ENCODE measurements at places on chromosomes 4 and X. TPM values are rescaled to one million over a fixed set of nuclear protein-coding genes. Genes with fewer than 3 reads are reported as not detected.
A peak's percentile ranks its signal among the peaks of the same experiment; 100 is the strongest.

- no peaks in the 10 kb centered on the region for H3K36me3 ChIP-seq
- H3K4me3 ChIP-seq: no peak overlapping the region
- no peak for DNase-seq
These were observed 37.7 kb upstream of the TET2 start for GRCh38 chr4:105108971-105109370.

DNA sequence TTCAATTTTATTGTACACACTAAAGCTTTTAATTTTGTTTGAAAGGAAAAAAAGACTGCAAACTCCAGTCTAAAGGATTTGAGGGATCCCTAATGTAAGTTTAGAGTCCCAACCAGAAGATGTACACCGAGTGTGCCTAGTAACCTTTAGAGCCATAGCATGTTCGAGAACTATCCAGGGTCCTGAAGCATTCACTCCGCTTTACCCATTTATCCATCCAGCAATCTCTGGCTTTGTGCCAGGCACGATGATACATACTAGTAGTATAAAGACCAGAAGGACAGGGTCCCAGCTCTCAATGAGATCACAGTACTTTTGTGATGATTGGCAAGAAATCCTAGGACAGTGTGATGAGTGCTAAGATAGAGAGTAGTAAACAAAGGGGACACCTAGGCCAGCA, 168.7 kb downstream of the STK32B start:
- H3K27me3 ChIP-seq: no peaks in the 10 kb centered on the region
- no peaks in the 10 kb centered on the region for H3K36me3 ChIP-seq
- no peak overlapping the region for H3K27ac ChIP-seq
- no peaks in the 10 kb centered on the region for H3K4me1 ChIP-seq

DNA sequence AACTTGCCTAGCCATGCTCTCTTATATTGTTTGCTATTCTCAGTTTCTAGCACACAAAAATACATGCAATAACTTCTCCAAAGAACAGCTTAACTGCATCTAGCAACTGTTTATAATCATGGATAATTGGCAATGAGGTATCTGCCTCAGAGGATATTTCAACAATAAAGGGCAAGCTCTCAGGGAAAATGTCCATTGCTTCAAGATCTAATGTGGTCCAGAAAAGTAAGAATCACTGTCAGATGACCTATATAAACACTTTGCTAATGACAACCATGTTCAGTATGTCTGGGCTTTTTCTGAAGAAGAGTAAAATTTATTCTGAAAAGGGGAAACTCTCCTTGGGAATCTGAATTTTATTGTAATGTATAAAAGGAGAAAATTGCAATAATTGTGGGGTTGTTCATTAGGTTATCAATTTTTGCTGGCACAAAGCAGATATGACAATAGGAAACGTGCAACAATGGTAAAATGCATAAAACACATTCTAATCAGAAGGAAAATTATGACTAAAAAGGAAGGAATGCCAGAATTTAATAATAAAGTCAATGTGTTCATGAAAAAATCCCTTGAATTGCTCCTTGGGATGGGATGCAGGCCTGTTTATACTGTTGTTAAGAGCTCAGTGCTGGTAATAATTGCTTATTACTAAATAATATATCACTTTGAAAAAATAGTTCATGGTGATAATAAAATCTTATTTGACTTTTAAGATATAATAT, 90.3 kb downstream of the ANTXR2 start:
- H3K4me1 ChIP-seq: no peaks in the 10 kb centered on the region
- H3K27me3 ChIP-seq: no peaks in the 10 kb centered on the region
- no peak overlapping the region for H3K27ac ChIP-seq
- H3K36me3 ChIP-seq: no peaks in the 10 kb centered on the region
- no peak for DNase-seq

- peak overlapping the region; percentile 68 for H3K27ac ChIP-seq
- H3K4me1 ChIP-seq: no peaks in the 10 kb centered on the region
- H3K4me3 ChIP-seq: peak overlapping the region; percentile 64
- no peaks in the 10 kb centered on the region for H3K36me3 ChIP-seq
These were observed 1.0 kb downstream of the SLITRK4 start for GRCh38 chrX:143634663-143635455.

GRCh38 chr4:184356366-184356765, 118.0 kb downstream of the IRF2 start:
- peaks cover 9% of the 10 kb centered on the region for H3K4me1 ChIP-seq
- DNase-seq: no peak
- H3K36me3 ChIP-seq: no peaks in the 10 kb centered on the region
- H3K27ac ChIP-seq: peak overlapping the region; percentile 44

GRCh38 chr4:108336076-108336475, 167.3 kb upstream of the LEF1 start:
- DNase-seq: no peak
- H3K27me3 ChIP-seq: no peaks in the 10 kb centered on the region
- H3K4me3 ChIP-seq: no peak overlapping the region
- no peaks in the 10 kb centered on the region for H3K36me3 ChIP-seq

- no peaks in the 10 kb centered on the region for H3K36me3 ChIP-seq
- no peak overlapping the region for H3K27ac ChIP-seq
- H3K27me3 ChIP-seq: no peaks in the 10 kb centered on the region
- no peaks in the 10 kb centered on the region for H3K4me1 ChIP-seq
These were observed 56.7 kb upstream of the FGFBP2 start for GRCh38 chr4:16019649-16020048.

GRCh38 chrX:50626432-50626831, 155.8 kb upstream of the DGKK start:
- no peak for DNase-seq
- no peaks in the 10 kb centered on the region for H3K36me3 ChIP-seq
- no peaks in the 10 kb centered on the region for H3K27me3 ChIP-seq

GRCh38 chr4:1852904-1853623, 2.9 kb downstream of the LETM1 start:
- no peaks in the 10 kb centered on the region for H3K27me3 ChIP-seq
- no peak overlapping the region for H3K27ac ChIP-seq
- no peak overlapping the region for H3K4me3 ChIP-seq
- peaks cover 36% of the 10 kb centered on the region for H3K4me1 ChIP-seq

GRCh38 chr4:186624951-186625350, 69.6 kb upstream of the MTNR1A start:
- no peaks in the 10 kb centered on the region for H3K4me1 ChIP-seq
- no peaks in the 10 kb centered on the region for H3K27me3 ChIP-seq
- H3K4me3 ChIP-seq: no peak overlapping the region
- peaks cover 13% of the 10 kb centered on the region for H3K36me3 ChIP-seq
- DNase-seq: no peak

- no peak overlapping the region for H3K4me3 ChIP-seq
- DNase-seq: no peak
- no peak overlapping the region for H3K27ac ChIP-seq
- H3K4me1 ChIP-seq: no peaks in the 10 kb centered on the region
These were observed 1757.8 kb upstream of the TENM3 start for GRCh38 chr4:180485407-180485806.

GRCh38 chr4:21888195-21888976, 60.2 kb downstream of the KCNIP4 start:
- H3K36me3 ChIP-seq: no peaks in the 10 kb centered on the region
- no peaks in the 10 kb centered on the region for H3K4me1 ChIP-seq
- H3K27ac ChIP-seq: no peak overlapping the region
- DNase-seq: no peak

DNA sequence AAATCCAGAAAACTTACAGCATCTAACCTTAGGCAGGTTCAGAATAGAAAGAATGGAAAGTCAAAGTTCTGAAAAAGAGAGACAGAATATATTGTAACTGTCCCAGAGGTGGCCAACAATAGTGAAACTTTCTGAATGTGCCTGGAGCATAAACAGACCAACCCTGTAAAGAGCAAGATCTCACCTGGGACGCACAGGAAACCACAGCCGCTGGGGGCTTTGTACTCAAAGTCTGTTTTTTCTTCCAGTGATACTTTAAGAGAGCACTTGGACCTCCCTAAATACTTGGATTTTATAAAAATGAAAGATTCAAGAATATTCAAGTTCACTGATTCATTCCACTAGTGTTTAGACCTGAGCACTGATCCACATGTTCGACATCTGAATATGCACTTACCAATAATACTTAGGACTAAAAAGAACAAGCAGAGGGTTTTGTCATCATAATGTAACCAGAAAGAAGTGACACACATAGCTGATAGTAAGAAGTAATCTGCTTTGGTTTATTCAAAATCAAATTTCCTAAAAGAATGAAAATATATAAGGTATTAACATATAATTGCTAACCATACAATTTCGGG, 35.3 kb downstream of the ARAP2 start:
- no peak overlapping the region for H3K27ac ChIP-seq
- DNase-seq: no peak
- H3K4me1 ChIP-seq: no peaks in the 10 kb centered on the region
- H3K36me3 ChIP-seq: no peaks in the 10 kb centered on the region

DNA sequence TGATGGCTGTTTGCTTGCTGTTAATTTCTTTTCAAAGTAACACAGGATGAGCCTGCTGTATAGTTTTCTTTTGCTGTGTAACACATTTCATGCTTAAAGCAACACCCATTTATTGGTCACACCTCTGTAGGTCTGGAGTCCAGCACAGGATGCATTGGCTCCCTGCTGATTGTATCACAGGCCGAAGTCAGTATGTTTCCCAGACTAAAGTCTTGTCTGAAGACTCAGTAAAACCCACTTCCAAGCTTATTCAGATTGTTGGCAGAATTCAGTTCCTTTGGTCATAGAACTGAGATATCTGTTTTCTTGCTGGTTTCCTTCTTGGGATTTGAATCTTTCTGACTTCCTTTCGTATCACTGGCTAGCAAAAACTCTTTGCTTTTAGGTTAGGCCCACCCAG, 54.3 kb downstream of the LRP2BP start:
- no peak overlapping the region for H3K27ac ChIP-seq
- H3K4me3 ChIP-seq: no peak overlapping the region
- no peaks in the 10 kb centered on the region for H3K27me3 ChIP-seq
- peaks cover 28% of the 10 kb centered on the region for H3K36me3 ChIP-seq
- no peaks in the 10 kb centered on the region for H3K4me1 ChIP-seq

DNA sequence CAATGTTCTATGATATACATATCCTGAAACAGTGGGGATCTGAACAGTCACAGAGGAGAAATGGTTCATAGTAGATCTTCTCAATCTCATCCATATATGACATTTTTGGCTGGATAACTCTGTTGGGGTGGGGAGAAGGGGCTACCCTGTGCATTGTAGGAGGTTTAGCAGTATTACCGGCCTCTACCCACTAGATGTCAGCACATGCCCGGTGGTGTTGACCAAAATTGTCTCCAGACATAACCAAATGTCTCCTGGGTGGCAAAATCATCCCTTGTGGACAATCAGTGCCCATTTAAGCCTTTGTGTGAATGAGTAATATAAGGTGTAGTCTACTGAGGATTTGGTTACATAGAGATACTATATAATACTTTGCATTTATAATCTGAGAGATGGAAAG, 89.9 kb downstream of the PLS3 start:
- no peaks in the 10 kb centered on the region for H3K27me3 ChIP-seq
- H3K4me3 ChIP-seq: no peak overlapping the region
- no peaks in the 10 kb centered on the region for H3K36me3 ChIP-seq
- no peaks in the 10 kb centered on the region for H3K4me1 ChIP-seq

- H3K4me1 ChIP-seq: no peaks in the 10 kb centered on the region
- no peak overlapping the region for H3K27ac ChIP-seq
- no peaks in the 10 kb centered on the region for H3K36me3 ChIP-seq
- H3K27me3 ChIP-seq: peaks cover 3% of the 10 kb centered on the region
These were observed 56.0 kb downstream of the VGLL1 start for GRCh38 chrX:136588036-136588435.

- H3K27ac ChIP-seq: no peak overlapping the region
- no peak overlapping the region for H3K4me3 ChIP-seq
- no peaks in the 10 kb centered on the region for H3K36me3 ChIP-seq
These were observed 293.5 kb downstream of the ZNF674 start for GRCh38 chrX:46251755-46252154.

DNA sequence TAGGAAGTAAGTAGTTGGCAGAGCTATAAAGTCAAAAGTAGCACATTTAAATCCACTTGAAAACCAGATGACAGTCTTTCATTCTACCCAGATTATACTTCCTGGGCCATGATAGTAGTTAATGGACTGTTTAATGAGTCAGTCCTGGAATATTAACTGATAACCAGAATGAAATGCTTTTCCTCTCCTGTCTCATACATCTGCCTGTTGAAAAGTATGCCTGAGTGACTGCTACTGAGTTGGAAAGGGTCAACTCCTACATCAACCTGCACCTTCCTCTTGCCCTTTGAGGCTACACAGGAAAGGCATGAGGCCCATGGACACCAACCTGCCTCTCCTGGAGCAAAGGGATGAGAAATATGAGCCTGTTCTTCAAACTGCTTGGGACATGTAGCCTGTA, 36.0 kb upstream of the COX7B2 start:
- H3K27ac ChIP-seq: no peak overlapping the region
- H3K4me1 ChIP-seq: no peaks in the 10 kb centered on the region
- DNase-seq: no peak
- H3K36me3 ChIP-seq: no peaks in the 10 kb centered on the region
- no peak overlapping the region for H3K4me3 ChIP-seq

GRCh38 chr4:137677863-137678262, 145.6 kb upstream of the PCDH18 start:
- H3K4me3 ChIP-seq: no peak overlapping the region
- no peak for DNase-seq
- H3K27me3 ChIP-seq: no peaks in the 10 kb centered on the region

GRCh38 chr4:153114771-153115321, 89.4 kb upstream of the TRIM2 start:
- H3K4me1 ChIP-seq: peaks cover 3% of the 10 kb centered on the region
- H3K4me3 ChIP-seq: no peak overlapping the region
- no peak overlapping the region for H3K27ac ChIP-seq
- H3K27me3 ChIP-seq: no peaks in the 10 kb centered on the region

DNA sequence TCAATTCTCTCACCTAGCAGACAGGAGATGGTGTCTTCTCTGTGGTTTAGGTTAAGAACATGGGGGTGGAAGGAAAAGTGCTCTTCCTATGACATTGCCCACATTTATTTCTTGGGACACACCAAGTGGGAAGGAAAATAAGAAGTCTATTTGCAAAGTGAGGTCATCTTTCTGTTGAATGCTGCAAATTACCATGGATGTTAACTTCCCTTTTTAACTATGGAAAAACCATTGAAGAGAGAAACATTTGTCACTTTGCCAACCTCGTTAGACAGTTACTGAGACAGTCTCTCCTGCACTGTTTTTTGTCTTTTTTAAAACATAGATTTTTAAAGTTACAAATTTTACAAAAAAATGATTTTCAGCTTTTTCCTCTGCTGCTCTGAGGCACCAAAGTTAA, 72.8 kb upstream of the BEND4 start:
- H3K36me3 ChIP-seq: no peaks in the 10 kb centered on the region
- no peak overlapping the region for H3K27ac ChIP-seq
- H3K4me1 ChIP-seq: no peaks in the 10 kb centered on the region
- no peak overlapping the region for H3K4me3 ChIP-seq

DNA sequence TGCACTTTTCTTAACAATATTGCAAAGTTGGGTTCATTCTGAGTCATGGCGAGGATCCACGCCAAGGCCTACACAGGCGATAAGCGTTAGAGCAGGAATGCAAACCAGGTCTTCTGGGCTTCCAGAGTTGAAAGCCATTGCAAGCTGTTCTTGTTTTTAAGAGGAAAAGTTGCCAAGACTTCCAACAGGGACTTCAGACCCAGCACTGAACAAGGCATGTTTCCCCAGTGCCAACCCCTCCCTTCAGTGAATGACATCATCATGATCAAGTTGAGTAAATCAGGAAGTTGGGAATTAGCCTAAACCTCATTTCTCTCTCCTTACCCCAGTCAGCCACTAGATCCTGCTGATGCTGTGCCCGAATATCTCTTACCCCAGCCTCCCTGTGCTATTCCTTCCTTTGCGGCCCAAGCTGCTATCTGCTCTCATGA, 355.1 kb downstream of the HS3ST1 start:
- H3K4me1 ChIP-seq: no peaks in the 10 kb centered on the region
- peak; percentile 50 for DNase-seq
- H3K4me3 ChIP-seq: no peak overlapping the region
- H3K36me3 ChIP-seq: no peaks in the 10 kb centered on the region

The TKTL2 gene
- total RNA-seq: not detected

The UGT8 gene
- total RNA-seq: 0.08 TPM

The NELFA gene
- total RNA-seq: 12.0 TPM

The PCSK1N gene
- not detected for total RNA-seq

The NLGN3 gene
- total RNA-seq: 0.16 TPM

The IL2 gene
- total RNA-seq: not detected

The ARHGAP6 gene
- total RNA-seq: 4.8 TPM
